A172 (cell line): ENCODE measurements at places on chromosomes 7 and 10.

DNA sequence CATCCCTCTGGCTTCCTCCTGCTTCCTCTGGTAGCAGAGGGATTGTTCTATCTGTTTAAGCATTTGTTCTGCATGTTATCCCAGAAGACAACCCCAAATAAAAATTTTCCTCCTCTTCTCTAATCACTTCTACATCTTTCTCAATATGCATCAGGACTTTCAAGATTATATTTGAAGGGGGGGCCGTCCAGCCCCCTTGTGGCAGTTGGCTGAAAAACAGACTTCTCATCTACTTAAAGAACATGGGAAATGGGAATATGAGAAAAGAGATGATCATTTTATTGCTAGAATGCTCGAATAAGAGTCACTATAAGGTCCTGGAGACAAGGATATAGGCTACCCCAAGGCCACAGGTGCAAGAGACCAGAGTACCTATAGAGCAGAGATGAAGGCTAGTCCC, 466.0 kb downstream of the REEP3 start:
- no peak for DNase-seq

GRCh38 chr10:79407423-79407796, 38.0 kb downstream of the ZCCHC24 start:
- DNase-seq: no peak

- no peak for DNase-seq
Measured at GRCh38 chr10:124494046-124494807, 32.6 kb downstream of the LHPP start.

GRCh38 chr7:39614299-39614698, 9.1 kb upstream of the RALA start:
- no peak for DNase-seq

GRCh38 chr7:66837007-66837406, 84.0 kb upstream of the TMEM248 start:
- peak; percentile 45 for DNase-seq

- DNase-seq: no peak
Measured at GRCh38 chr10:29273478-29273877, 15.4 kb upstream of the LYZL1 start.
